ENCODE measurements at places on chromosomes 7 and 10.

DNA sequence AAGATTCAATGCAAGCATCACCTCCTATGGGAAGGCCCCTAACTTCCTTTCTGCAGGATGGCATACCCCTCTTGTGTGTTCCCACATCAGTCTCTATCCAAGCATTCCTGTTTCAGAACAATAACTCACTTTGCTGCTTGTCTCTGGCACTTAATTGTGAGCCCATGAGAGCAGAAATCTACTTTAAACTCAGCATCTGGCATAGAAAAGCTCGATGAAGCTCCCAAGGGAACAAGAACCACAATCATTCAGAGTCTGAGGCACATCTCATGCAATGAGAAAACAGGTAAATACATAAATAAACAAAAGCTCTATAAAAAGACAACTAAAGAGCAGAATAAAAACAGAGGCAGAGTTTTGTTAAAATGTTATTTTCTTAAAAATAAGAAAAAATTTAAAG lies 66.2 kb downstream of the VPS41 start:
- no peak for DNase-seq

- DNase-seq = no peak
Measured at GRCh38 chr7:123627851-123628250, 26.2 kb downstream of the ASB15 start.

DNA sequence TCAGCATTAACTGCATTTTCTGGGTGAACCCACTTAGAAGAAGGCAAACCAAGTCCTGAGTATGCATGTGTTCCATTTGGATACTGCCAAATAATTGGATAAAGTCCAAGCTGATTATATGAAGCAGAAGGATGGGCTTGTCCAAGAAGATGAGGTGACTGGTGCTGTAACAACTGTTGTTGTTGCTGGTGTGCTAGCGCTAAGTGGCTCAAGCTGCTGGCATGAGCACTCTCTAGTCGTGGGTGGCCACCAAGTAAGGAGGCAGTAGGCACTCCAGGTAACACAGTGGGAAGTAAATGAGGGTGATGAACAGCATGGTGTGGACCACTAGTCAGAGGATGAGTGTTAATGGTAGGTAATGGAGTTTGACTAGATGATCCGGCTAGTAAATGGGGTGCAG lies 80.4 kb downstream of the NRBF2 start:
- no peak for DNase-seq

DNA sequence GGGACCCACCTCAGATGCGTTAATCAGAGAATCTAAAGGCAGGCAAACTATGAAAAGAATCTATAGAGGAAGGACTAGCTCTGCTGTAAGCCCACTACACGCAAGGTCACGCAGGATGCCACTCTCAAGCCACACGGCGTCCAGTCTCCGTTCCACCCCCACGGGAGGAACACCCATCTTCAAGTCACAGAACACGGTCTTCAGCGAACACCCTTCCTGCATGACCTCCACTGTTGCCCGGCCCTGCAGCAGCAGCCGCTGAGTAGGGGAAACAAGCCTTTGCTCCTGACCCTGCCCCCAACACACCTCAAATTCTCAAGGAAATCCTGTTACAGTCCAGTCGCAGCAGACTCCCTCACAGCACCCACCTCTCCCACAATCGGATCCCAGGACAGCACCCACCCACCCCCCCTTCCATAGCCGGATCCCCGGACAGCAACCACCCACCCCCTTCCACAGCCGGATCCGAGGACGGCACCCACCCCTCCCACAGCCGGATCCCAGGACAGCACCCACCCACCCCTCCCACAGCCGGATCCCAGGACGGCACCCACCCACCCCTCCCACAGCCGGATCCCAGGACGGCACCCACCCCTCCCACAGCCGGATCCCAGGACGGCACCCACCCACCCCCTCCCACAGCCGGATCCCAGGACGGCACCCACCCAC lies 133.7 kb downstream of the DIP2C start:
- no peak for DNase-seq

DNA sequence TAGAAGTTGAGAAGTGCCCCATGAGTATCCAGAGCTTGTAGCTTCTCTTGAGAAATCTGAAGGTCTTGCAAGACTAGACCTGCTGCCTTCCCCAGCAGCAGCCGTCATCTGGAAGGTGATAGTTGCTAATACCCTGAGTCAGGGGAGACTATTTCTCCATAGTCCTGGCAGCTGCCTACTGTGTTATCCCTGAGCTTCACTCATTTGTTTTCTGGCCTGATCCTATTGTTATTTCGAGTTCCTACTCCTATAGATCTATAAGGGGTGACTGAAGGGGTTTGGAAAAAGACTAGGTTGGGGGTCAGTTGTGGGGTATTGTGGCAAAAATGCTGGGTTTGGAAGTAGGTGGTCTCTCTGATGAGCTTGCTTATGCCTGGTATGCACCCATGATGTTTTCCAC lies 297.8 kb downstream of the CNTNAP2 start:
- DNase-seq = no peak

DNA sequence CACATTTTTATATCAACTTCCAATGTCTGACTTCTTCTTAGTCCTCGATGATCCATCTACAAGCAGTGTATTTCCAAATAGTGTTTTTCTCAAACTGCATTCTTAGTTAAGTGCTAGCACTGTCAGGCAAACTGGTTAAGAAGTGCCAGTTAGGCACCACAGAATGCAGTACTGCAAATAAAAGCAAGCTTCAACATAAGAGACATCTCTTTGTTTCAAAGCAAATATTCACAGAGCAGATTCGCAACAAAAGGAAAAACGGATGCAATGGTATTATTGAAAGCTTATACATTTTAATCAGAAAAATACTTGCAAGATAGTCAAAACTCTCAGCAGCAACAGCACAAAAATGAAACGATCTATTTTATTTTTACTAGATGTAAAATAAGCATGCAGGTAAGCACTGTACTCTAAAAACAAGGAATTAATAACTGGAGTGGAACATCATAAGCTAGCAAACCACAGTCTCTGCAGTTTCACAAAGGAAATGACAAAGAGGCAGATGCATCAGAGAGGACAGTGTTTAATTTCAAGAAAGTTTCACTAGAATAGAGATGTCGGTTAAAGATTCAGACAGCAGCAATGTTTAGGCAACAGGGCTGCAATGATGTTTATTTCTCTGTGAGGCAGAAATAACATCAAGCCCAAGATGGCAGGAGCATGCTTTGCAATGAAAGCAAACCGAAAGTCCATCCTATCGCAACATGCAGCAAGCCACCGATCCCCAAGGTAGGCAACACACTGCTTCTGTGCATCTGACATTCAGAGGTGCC lies 82.0 kb downstream of the FGFR2 start:
- DNase-seq = no peak

DNA sequence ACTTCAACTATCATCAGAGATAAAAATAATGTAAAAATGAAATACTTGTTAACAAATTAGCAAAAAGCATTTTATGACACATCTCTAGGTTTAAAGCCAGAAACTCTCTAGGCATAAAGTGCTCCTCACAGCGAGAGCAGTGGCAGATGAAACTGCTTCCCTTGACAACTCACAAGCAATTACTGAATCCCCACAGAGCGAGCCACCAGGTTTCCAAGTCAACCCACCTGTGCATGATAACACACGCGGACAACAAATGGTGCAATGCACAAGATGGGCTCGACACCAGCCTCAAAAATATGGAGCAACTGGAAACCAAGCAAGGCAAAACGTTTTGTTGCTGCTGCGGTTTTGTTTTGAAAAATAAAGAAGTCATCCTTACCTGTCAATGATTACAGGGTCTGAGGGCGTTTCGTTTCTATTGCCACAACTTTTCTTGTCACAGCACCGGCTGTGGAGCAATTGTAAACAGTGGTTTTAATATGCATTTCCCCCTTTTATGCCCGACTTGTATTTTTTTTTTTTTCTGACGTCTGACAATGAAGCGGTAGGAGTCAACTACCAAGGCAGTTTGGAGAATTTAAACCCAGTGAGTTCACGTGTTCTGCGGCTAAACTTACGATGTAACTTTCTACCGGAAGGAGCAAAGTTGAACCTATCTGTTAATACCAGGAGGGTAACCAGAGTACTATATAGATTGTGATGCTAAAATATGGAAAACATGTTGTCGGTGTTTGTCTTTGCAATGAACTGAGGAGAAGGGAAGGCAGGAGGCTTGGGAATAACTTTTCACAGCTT lies 7.0 kb downstream of the EBF3 start:
- no peak for DNase-seq

GRCh38 chr10:33252324-33252723 lies 82.1 kb downstream of the NRP1 start:
- no peak for DNase-seq

- DNase-seq = no peak
Measured at GRCh38 chr10:12213621-12214020, 17.6 kb downstream of the CDC123 start.

- no peak for DNase-seq
Measured at GRCh38 chr7:118153551-118154177, 30.3 kb upstream of the LSM8 start.

DNA sequence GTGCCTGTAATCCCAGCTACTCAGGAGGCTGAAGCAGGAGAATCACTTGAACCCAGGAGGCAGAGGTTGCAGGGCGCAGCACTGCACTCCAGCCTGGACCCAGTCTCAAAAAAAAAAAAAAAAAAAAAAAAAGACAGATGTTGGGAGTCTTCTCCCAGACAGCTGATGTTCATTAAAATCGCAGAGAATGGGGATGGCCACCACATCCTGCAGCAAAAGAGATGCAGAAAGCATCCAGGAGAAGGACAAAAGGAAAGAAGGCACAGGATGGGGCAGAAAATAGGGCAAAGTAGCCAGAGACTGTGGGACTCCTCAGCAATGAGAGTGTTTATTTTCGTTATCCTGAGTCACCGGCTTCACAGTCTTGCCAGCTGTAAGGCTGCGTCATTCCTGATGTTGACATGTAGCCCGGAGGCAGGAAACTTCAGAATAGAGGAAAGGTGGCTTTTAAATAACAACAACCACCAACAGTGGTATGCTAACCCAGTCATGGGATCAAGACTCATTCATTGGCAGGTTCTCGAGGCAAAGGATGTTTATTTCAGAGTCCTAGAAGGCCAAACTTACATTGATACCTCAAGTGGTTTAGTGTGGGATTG lies 149.5 kb upstream of the SVIL start:
- no peak for DNase-seq

GRCh38 chr10:30637881-30638467 lies 8.4 kb upstream of the LYZL2 start:
- DNase-seq = no peak

GRCh38 chr7:32952876-32953275 lies 4.4 kb upstream of the FKBP9 start:
- no peak for DNase-seq

- peak; percentile 46 for DNase-seq
Measured at GRCh38 chr7:55100544-55101327, 81.9 kb downstream of the EGFR start.

- no peak for DNase-seq
Measured at GRCh38 chr10:61458031-61458430, 4.8 kb upstream of the TMEM26 start.

DNA sequence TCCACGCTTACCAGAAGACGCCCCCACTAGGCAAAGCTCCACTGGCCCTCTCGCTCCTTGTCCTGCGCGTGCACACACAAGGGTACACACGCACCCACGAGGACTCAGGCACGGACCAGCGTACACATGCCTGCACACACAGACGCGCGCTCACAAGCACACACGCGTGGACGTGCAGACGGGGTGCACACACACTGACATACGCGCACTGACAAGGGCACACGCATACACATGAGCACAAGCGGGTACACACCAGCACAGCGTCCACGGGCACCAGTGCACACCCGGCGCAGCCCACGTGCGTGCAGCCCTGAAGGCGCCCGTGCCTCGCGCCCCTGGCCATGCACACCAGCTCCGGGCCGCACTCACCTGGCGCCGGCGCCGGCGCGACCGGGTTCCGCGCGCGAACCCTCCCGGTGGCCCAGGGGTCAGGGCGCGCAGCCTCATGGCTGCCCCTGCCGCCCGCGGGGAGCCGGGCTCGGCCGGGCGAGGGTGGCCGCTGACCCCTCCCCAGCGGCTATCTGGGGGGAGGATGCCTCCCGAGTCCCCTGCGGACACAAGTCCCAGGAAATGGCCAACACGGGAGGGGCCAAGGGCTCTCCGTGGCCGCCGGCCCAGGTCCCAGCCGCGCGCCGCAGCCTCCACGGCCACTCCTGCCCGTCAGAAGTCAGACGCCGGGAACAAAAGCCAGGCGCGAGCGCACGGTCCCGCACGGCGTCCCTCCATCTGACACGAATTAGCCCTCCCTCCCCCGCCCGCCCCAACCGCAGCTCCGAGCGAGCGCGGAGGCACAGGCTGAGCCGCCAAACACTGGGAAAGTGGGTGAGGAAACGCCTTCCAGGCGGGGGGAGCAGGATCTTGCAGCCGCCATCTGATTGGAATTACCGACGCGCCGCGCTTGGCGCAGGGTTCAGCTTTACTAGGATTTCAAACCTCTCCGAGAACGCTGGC lies 45.0 kb downstream of the TNS3 start:
- no peak for DNase-seq

DNA sequence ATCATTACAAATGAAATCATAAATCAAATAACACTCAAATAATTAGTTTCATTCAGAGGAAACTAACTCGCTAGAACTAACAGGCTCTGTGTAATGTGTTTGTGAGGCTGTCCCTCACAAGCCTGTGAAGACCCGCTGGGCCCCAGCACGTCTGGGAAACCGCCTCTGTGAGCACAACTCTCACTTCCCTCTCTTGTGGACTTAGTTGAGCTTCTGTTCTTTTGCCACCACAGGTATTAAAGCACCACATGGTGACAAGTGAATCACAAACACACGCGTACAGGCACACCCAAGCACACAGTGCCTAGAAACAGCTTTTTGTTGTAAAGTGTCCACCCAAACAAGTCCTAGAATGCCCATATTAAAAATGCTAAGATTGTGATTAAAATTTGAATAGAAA lies 51.0 kb downstream of the ZNF777 start:
- DNase-seq = no peak

DNA sequence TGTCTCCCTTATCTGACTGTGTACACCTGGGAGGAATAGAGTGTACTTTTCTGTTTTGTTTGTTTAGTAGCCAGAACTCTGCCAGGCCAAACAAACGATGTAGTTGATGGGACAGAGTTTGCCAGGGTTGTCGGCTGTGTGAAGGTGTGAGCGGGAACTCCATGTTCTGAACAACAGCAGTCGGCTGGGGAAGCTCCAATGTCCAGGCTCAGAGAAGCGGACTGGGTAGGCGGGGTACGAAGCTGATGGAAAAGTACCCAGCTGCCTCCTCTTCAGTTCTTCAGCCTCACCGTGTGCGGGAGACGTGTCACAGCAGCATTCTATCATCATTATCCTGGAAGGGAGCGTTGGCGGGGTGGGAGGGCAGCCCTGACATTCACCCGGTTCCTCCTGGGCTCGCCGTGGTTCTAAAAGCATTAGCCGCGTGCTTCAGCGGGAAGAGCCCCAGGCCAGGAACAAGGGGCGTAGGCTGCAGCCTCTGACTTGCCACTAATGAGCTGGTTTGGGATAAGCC lies 52.9 kb downstream of the PFKFB3 start:
- no peak for DNase-seq
